ENCODE measurements at places on chromosomes 2 and 18. TPM values are rescaled to one million over a fixed set of nuclear protein-coding genes. Genes with fewer than 3 reads are reported as not detected.

The SOX11 gene
- under 0.01 TPM for total RNA-seq

The C1QL2 gene
- total RNA-seq, result not detected

The LYPD1 gene
- total RNA-seq, result 34.5 TPM

The CYBRD1 gene
- 113 TPM for total RNA-seq

The TTN gene
- under 0.01 TPM for total RNA-seq

The MALT1 gene
- total RNA-seq, result 85.1 TPM

The CFC1 gene
- total RNA-seq, result not detected

The FECH gene
- total RNA-seq, result 31.1 TPM

The POTEI gene
- under 0.01 TPM for total RNA-seq

The GPR39 gene
- total RNA-seq, result 3.2 TPM

The DPYSL5 gene
- total RNA-seq, result not detected

DNA sequence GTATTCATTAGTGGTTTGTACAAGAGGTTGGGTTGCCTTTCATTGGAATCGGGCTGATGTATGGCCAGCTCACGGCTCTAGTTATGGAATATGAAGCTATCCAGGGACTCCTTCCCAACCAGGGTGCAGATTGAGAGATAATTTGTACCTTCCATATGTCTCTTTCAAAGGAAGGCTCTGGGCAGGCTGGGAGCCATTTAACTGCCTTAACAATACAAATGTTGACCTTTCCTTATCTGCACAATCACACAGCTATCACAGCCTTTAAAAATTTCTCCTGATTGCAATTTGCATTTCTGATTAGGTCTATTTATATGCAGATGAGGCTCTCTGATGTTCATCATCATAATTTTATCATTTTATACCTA lies 58.7 kb downstream of the MYO3B start:
- no peak for DNase-seq

DNA sequence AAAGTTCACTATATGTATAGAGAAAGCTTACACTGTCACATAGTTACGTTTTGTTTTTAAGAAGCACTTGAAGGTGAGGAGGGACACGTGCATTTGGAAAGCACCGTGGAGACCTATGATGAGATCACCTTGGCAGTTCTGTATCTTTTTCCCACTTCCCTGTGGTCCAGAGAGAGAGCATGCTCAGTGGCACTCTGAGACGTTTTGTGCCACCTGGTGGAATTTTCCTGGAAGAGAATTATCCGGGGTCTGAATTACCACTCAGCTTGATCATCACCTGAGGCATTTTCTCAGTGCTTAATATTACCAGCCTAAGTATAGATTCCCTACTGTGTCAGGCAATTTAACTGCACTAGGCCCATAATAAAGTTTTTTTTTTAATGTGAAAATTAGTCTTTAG lies 469.4 kb upstream of the SMIM21 start:
- no peak for DNase-seq

DNA sequence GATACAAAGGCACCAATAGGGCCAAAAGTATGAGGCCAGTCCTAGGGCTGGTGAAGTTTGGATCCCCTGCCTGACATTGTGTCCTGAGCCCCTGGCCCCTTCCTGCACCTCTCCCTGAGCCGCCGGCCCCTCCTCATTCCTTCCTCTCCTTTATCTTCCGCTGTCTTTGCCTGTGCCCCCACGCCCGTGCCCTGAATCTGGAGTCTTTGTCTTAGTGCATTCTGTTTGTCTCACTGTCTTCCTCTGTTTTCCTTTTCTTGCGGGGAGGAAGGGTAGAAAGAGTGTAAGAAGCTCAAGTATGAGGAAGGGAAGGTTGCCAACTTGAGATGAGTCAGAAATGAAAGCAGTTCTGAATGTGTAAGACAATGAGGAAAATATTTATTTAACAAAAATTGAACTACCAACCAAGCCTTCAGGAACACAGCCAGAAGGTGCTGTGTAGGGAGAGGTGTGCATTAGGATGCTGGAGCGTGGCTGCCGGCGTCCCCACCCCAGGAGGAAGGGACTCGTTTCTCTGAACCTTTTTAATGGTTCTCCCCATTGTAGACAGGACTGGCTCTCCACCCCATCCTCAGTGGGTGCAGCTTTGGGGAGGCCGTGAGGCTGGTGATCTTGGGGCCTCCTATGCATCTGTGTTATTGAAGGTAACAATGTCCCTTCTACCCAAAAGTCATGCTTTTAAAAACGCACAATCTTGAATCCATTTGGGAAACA lies 133.1 kb downstream of the NEDD4L start:
- peak; percentile 85 for DNase-seq

DNA sequence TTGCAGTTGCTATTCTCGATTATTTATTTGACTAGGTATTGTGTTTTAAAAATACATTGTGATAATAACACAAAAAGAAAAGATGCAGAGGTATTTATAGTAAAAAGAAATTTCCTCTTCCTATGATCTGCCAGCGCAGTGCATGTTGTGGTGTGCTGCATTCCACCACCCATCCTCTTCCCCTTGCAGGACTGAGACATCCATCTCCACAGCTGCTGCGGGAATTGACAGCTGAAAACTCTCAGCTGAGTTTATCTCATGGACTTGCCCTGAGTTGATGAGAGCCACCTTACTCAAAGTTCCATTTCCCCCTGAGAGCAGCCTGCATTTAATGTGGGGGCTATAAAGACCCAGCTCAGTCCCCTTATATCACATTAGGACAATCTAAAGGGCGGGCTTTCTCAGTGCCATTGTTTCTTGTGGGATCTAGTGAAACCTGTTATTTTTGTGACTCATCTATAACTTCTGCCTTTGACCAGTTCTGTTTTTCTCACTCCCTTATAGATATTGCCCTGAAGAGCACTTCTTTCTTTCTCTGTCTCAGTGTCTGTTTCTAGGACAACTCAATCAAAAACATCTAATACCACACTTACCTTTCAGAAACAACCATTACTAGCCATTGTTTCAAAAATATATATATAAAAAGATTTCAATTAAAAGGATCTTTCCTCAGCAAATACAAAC lies 698.5 kb downstream of the NR4A2 start:
- no peak for DNase-seq

DNA sequence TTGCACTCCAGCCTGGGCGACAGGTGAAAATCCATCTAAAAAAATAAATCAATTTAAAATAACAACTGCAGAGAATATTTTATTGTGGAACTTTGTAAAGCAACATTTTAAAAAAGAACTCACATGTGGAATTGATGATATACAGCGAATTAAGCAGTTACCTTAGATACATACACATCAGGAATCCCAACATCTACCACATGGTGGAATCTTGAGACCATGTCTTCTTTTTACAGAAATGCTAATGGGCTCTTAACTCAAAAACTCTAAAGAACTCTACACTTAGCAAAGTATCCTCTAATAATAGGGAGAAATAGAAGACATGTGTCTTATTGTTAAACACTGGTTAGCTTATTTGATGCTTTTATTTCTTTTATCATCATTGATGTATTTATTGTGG lies 373.6 kb downstream of the CDH7 start:
- DNase-seq, result no peak

DNA sequence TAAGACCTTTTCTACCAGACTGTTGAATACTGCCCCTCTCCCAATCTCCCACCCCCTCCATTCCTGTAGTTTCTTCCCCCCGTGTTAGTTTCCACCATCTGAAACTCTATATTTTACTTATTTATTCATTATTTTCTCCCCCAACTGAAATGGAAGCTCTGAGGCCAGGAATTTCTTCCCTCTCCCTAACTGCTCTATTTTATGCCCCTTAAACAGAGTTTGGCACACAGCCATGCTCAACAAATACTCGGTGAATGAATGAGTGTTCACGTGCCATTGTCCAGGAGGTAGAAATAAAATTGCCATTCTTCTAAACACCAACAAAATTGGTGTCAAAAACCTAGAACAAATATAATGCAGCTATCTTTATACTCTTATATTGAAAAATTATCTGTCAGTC lies 5.6 kb downstream of the ITGB1BP1 start:
- no peak for DNase-seq

- no peak for DNase-seq
Observed at GRCh38 chr2:38748943-38749804, 2.0 kb downstream of the SRSF7 start.

GRCh38 chr2:60260639-60261296 lies 292.7 kb downstream of the BCL11A start:
- no peak for DNase-seq

- peak; percentile 82 for DNase-seq
Observed at GRCh38 chr18:48534364-48534763, 4.5 kb upstream of the CTIF start.

GRCh38 chr18:48066225-48066652 lies 135.8 kb upstream of the SMAD2 start:
- no peak for DNase-seq

DNA sequence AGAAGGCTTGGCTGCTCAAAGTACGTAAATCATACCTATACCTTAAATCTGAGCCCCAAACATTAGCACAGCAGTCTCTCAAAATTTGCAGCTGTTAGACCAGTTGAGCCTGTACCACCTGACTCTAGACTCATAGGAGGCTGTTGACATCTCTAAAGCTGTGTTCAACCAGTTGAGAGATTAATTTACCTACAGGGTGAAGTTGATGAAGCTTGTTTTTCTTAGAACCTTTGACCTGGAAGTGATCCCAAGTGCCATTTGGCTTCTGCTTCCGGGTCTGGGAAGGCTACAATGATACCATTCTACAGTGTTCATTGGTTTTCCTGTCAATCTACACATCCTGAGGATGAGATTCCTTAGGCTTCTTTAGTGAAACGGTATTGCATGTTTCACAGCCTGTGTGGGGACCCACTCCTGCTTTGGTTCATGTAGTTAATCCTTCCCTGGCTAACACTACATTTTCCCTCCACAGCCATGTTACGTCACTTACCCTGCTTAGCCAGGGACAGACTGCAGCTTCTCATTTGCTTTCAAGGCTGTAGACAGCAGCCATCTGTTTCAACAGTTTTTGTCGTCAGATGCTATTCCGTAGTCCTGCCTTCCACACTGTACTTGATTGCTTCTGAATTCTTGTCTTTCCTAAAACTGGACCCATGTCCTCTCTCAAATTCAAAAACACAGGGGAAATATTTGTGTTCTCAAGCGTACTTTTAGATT lies 4.7 kb upstream of the IL1RL2 start:
- peak; percentile 67 for DNase-seq

GRCh38 chr2:109214651-109215371 lies 85.8 kb downstream of the SH3RF3 start:
- peak; percentile 47 for DNase-seq

- no peak for DNase-seq
Observed at GRCh38 chr2:60759654-60760053, 3.6 kb downstream of the PAPOLG start.

- peak; percentile 53 for DNase-seq
Observed at GRCh38 chr2:101036562-101036961, 34.5 kb downstream of the RPL31 start.

DNA sequence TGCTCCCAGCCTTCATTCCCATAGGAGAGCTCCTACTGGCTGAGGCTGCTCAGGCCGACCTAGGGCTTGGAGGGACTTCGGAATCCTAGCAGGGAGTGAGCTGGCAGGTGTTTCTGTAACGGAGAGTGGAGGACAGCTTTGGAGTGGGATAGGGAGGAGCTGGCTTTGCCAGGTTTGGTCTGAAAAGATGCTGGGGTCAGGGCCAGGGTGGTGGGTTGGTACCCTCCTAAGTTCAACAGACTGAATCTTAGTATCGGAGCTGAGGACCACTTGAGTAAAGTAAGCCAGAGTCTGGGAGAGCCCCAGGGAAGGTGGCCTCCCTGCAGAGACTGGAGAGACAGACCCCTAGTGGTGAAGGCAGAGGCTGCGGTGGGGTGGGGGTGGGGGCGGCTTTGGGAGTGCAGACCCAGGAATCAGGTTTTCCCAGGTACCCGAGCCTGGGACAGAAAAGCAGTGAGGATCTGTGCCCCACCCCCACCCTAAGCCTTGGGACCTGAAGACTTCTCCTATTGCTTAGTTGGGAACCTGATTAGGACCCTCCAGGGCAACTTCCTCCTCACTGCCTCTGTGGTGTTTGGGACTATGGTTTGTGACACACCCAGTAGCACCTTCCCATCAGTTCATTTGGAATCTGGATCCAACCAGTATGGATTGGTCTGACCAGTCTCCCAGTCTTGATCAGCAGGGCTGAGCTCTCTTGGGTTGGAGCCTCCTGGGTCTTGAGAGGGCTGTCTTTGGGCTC lies 3.0 kb downstream of the CNNM4 start:
- DNase-seq, result no peak

- DNase-seq, result peak; percentile 93
Observed at GRCh38 chr2:65662654-65663432, 230.4 kb upstream of the SPRED2 start.

- no peak for DNase-seq
Observed at GRCh38 chr2:199191461-199191860, 266.3 kb downstream of the SATB2 start.

DNA sequence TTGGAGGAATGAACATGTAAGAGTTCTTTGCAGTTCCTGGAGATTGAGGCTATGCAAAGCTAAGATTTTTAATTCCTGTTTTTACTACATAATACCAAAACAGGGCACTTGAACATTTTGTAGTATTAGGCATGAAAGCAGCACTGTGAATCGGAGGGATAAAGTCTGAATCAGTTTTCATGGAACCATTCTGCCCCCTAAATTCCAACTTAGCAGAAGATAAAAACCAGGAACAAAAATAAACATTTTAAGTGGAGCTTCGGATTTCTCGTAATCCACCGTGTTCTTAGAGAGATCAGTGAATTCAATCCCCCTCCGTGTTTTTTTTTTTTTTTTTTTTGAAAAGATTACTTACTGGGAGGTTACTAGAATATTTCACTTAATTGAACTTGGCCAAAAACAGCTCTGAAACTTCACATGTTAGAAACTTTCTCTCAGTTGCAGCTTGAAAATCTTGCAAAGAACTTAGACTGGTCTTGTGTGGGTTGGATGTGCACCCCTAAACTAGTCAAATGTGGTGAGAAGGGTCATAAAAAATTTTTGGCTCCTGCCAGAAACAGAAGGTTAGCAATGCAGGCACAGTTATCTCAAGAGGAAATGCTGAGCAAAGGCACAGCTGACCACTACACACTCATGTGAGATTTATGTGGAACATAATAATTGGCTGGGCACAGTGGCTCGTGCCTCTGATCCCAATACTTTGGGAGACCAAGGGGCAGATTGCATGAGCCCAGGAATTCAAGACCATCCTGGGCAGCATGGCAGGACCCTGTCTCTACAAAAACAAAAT lies 145.4 kb upstream of the RNF152 start:
- peak; percentile 80 for DNase-seq

- DNase-seq, result peak; percentile 81
Observed at GRCh38 chr2:149661844-149662243, 74.3 kb upstream of the MMADHC start.

GRCh38 chr18:30234755-30235154 lies 807.8 kb downstream of the DSC3 start:
- no peak for DNase-seq

DNA sequence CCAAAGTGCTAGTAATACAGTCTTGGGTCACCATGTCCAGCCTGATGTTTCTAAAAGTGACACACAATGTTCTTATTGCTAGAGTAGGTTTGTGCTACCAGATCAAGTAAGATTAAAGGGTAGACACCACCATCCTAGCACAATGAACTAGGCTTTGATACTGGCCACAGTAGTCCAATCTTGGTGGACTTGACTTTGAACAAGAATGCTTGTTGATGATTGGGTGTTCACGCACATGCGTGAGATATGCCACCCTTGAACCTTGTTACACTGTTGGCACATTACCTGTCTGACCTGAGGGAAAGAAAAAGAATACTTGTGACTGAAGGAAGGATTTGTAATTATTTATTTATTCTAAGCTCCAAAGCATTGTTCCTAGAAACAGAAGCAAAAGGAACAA lies 72.1 kb upstream of the EMILIN2 start:
- no peak for DNase-seq

GRCh38 chr2:206942592-206943478 lies 3.5 kb downstream of the CPO start:
- DNase-seq, result no peak

GRCh38 chr2:219724628-219725027 lies 97.2 kb downstream of the SLC4A3 start:
- DNase-seq, result peak; percentile 97

GRCh38 chr2:49403637-49404036 lies 249.3 kb upstream of the FSHR start:
- no peak for DNase-seq

Data from fibroblast of villous mesenchyme (primary cell).